ENCODE measurements at places on chromosomes 16 and 17.

DNA sequence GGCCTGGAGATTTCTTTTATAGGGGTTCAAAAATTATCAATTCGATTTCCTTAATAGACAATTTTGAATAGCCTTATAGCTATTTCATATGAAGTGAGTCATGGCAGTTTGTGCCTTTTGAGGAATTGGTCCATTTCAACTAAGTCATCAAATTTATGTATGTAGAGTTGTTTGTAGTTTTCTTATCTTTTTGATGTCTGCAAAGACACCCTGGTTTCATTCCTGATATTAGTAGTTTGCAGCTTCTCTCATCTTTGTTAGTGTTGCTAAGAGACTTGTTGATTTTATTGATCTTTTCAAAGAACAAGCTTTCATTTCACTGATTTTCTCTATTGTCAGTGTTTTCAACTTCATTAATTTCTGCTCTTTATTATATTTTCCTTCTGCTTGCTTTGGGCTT is 44.2 kb downstream of the N4BP1 start:
- H3K27ac ChIP-seq = no peak overlapping the region
- no peak for DNase-seq

DNA sequence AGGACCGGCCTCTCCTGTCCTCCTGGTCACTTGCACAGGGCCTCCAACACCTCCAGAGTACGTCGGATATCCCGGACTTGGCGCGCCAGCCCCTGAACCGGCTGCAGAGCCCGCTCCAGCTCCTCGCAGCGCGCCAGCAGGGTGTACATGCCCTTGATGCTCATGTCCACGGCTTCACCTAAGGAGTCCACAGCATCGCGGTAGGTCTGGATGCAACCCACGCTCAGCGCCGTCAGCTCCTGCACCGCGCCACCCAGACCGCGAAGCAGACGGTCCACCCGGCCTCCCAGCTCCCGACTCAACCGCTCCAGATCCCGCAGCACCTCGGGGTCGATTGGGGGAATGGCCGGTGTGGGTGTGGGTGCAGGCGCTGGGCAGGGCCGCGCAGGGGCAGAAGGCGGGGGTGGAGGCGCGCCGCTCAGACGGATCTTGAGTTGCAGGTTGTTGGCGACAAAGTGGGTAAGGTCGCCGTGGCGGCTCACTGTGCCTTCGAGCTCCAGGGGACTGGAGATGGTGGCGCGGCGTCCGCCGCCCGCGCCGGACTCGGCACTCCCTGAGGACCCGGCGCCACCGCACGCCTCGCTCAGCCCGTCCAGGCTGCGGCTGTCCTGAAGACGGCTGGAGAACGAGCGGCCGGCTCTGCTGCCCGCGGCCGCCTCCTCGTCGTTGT is 804 bp downstream of the BORCS6 start:
- H3K4me1 ChIP-seq = no peaks in the 10 kb centered on the region
- no peak for DNase-seq
- H3K27ac ChIP-seq = peak overlapping the region; percentile 98
- no peaks in the 10 kb centered on the region for H3K27me3 ChIP-seq

- no peak for DNase-seq
- H3K4me3 ChIP-seq = no peak overlapping the region
- H3K36me3 ChIP-seq = no peaks in the 10 kb centered on the region
- no peak overlapping the region for H3K27ac ChIP-seq
- H3K4me1 ChIP-seq = no peaks in the 10 kb centered on the region
Observed at GRCh38 chr16:27430923-27431484, 29.0 kb downstream of the IL21R start.

DNA sequence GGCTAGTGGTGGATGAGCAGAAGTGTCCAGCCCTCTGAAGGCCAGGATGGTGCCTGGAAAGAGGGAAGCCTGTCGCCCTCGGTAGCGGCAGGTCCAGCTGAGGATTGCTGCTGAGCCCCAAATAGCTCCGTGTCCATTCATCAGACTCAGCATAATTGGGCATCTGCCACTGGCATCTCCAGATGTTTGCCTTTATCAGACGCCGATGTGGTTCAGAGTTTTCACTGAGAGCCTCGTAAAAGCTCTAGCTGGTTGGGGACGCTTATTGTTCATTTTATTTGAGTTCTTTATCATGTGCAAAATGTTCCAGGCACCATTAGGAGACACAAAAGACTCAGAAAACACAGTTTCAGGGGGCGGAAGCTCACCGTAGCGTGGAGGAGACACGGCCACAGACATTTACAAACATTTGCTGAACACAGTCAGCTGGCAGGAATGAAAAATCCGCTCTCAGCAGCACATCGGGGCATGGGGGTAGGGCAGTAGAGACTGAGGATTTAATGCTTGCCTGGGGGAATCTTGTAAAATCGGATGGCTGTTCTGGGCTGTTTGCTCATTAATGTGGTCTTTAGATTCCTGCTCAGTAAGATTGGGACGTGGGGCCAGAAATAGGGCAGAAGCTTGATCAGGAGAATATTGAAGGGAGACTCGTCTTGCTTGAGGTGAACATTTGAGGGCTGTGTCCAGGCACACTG is 41.7 kb downstream of the SMPD3 start:
- H3K4me1 ChIP-seq = no peaks in the 10 kb centered on the region
- H3K36me3 ChIP-seq = no peaks in the 10 kb centered on the region
- peaks cover 38% of the 10 kb centered on the region for H3K27me3 ChIP-seq

GRCh38 chr17:8001976-8002720 is at the start of gene GUCY2D:
GUCY2D (plus strand) TSS chr17:8002615; CDS start chr17:8003048, 433 bp downstream.
- H3K36me3 ChIP-seq = no peaks in the 10 kb centered on the region
- H3K4me3 ChIP-seq = no peak within 1 kb of the TSS
- no peak within 1 kb of the TSS for H3K27ac ChIP-seq

DNA sequence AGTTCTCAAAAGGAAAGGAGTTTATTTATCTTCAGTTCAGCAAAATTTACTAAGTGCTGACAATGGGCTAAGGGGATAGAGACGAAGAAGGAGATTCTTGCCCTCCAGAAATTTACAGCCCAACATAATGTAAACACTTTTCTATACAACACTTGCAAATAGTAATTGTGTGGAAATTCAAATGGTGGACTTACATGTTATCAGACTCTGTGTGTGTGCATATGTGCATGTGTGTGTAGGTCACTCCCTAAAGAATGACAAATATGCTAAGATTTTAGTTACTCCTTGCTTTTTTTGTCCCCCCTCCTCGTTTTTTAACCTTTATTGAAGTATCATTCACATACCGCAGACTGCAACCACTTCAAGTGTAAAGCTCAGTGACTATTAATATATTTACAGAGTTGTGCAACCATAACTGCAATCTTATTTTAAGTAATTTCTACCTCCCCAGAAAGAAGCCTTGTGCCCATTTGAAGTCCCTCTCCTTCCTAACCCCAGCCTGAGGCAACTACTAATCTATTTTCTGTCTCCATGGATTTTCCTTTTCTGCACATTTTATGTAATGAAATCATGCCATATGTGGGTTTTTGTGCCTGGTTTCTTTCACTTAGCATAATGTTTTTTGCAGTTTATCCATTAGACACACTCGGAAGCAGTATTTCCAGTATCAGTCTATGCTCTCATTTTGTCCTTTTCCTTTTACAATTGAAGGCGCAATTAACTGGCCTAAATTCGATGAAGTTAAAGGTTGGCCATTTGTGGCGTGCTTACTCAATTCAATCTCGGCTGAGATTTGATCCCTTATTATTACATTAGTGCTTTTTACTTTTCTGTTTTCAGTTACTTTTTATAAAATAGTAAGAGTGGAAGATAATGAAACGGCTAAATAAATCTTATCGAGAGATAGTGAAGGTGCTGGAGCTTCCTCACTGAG is 318.4 kb downstream of the HAPSTR1 start:
- no peak for DNase-seq
- peaks cover 10% of the 10 kb centered on the region for H3K27me3 ChIP-seq
- H3K4me1 ChIP-seq = no peaks in the 10 kb centered on the region
- H3K27ac ChIP-seq = no peak overlapping the region

DNA sequence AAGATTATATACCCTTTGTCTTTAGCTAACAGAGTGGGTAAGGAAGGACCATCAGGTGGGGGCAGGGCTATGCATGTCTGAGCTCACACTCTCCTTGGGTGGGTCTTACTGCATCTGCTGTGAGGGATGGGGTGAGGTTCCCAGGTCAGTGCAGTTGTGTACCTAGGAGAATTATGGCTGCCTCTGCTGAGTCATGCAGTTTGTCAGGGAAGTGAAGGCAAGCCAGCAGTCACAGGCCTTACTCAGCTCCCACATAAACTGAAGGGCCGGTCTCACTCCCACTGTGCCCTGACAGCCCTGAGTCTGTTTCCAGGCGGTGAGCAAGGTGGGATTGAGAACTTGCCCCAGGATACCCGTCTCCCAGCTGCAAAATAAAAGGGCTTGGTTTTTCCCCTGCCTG is 328.6 kb downstream of the MAP2K6 start:
- H3K36me3 ChIP-seq = no peaks in the 10 kb centered on the region

DNA sequence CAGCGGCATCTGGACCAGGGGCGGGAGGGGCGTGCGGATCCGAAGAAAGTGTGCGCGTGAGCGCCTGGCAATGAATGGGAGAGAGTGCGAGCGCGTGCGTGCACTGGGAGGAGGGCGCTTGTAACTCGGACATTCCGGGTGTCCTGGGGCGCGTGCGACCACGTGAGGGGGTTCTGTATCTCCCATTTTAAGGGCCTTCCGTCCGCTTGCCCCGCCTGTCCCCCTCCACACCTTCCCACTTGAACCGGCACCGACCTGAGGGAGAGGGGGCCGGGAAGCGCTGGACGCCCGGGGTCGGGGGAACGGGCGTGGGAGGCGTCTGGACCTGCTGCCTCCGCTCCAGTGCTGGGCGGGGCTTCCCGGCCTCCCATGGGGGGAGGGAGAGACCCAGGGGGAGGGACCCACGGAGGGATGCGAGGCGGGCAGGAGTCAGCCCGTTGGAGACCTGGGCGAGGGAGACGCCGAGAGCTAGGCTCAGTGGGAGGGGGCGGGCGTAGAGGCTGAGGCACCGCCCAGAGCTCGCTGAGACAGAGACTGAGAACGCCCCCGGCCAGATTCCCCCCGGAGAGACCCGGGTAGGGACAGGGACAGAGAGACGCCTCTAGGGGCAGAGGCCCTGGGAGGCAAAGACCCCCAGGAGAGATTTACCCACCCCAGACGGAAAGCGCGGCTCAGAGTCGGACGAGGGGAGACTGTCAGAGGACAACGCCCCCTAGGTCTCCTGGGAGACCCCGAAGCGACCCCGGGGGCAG is at the start of gene KREMEN2:
KREMEN2 (plus strand) TSS at position 553 of the 752 bp plus-strand sequence. CDS start 246 bp downstream, outside the sequence.
- H3K4me1 ChIP-seq = peaks cover 8% of the 10 kb centered on the region
- peaks cover 96% of the 10 kb centered on the region for H3K27me3 ChIP-seq
- no peaks in the 10 kb centered on the region for H3K36me3 ChIP-seq
- peak within 1 kb of the TSS; percentile 24 for H3K4me3 ChIP-seq
- H3K27ac ChIP-seq = no peak within 1 kb of the TSS

DNA sequence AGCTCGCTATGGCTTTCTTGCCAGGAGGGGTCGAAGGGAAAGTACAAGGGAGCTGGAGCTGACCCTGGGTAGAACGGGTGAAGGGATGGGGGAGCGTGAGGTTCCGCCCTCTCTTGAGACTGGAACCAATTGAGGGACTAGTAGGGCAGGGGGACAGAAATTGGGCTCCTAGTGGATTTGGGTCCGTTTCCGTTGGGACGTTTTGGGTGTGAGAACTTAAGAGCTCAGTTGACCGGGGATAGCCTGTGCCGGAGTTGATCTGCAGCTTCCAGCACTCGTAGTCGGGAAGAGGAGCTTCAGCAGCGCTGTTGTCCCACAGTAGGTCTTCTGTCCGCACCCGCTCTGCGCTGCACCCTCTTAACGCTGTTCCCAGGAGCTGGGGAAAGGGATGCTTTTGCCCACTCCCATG is 481 bp downstream of the CNTROB start:
- peak; percentile 66 for DNase-seq
- peaks cover 27% of the 10 kb centered on the region for H3K4me1 ChIP-seq
- H3K27me3 ChIP-seq = peaks cover 10% of the 10 kb centered on the region
- peaks cover 12% of the 10 kb centered on the region for H3K36me3 ChIP-seq
- H3K27ac ChIP-seq = peak overlapping the region; percentile 63

GRCh38 chr16:4957720-4958509 is at the start of gene SEC14L5:
SEC14L5 (plus strand) TSS chr16:4958330; CDS start chr16:4959324, 994 bp downstream.
- peaks cover 24% of the 10 kb centered on the region for H3K4me1 ChIP-seq
- peaks cover 4% of the 10 kb centered on the region for H3K27me3 ChIP-seq
- H3K4me3 ChIP-seq = peak within 1 kb of the TSS; percentile 60
- H3K27ac ChIP-seq = peak within 1 kb of the TSS; percentile 56
- DNase-seq = peak; percentile 98

Data from tibial artery (tissue), 4 donors.